ENCODE measurements at places on chromosomes 6 and 20.

- no peak for DNase-seq
Observed at GRCh38 chr6:157374889-157375443, 6.0 kb upstream of the ZDHHC14 start.

DNA sequence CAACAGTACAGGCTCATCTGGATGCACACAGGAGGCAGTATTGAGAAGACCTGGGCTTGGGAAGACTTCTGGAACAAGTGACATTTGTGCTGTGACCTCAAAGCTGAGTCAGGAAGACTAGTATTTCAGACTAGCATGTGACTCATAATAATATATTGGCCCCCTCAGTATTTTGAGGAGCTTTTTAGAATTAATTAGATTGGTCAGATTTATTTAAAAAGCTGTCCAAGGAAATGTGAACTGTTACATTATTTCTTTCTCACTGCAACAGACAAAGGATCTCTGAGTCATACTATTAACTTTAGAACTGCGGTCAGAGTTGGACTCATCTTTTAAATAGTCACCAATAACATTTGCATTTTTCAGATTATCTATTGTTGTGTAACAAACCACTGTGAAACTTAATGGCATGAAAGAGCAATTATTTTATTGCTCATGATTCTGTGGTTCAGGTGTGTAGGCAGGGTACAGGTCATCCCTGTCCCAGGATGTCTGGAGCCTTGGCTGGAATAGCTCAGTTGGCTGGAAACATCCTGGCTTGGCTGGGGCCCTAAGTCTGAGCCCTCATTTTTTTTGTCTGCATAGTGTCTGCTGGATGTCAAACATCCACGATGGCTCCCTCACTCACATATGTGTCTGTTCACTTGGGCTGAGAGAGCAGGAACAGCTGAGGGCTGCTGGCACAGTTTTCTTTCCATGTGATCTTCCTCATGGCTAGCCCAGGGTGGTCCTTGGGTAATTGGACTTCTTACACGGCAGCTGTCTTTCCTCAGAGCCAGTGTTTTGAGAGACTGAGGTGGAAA is 46.9 kb downstream of the MAP3K4 start:
- no peak for DNase-seq

GRCh38 chr6:51049288-51049982 is 230.8 kb downstream of the TFAP2B start:
- no peak for DNase-seq

DNA sequence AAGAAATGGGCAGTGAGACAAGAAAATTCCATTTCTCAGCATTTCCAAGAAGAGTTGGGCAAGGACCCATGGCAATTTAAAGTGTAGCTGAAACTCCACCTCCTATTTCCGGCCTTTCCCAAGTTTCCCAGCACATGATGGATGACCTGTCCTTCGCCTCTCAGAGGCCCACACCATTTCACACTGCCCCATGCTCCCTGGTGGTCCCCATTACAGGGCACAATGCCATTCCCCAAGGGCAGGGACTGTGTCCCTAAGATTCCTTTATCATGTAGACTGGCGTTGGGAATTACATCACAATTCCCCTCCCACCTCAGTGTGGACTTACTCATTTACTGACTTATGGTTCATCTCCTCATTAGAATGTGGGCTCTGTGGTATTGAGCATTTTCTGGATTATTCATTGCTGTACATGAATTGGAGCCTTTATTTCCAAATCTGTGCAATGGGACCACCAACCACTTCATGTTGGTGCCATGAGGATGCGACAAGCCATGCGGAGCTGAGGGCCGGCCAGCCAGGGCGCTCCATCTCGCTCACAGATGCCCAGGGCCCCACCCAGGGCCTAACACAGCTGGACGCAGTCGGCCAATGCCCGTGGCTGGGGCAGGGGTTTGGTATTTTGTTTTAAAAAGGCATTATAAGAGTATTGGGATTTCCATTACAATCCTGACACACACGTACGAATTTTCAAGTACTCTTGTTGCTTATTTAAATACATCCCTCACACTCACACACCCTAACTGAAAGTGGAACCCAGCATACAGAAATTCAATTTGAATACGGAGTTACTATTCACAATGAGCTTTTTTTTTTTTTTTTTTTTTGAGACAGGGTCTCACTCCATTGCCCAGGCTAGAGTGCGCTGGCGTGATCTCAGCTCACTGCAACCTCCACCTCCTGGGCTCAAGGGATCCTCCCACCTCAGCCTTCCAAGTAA is 5.4 kb downstream of the ACSS1 start:
- no peak for DNase-seq

DNA sequence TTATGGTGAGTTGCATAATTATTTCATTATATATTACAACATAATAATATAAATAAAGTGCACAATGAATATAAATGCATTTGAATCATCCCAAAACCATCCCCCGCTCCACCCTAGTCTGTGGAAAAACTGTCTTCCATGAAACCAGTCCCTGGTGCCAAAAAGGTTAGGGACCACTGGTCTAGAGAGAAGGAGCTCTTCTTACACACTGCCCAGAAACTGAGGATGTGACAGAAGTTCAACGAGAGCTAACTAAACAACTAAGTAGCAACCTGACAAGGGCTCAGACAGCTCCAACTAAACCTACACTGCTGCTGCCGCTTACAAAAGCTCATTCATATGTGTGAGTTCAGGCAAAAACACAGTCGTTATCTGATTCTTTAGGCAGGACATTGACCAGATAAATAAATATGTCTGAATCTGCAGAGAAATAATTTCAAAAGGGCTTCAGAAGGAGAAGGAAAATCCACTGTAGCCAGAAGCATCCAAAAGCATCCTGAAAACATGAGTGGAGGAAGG is 125.9 kb downstream of the ATXN1 start:
- DNase-seq, result no peak

DNA sequence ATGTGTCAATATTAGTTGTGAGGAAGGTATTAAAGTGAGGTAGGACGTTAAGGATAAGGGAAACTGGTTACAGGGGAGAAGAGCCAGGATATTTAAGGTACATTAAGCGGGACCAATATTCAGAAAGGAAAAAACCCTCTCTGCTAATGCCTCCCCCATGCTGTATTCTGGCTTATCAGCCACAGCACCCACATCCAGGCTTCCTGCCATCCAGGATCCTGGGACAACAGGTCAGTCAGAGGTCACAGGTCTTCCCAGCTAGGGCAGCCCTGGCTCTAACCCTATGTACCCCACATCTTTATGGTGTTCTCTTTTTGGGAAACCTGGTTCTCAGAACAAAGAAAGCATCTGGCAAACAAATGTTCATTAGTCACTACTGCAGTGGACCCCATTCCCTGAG is 5.3 kb downstream of the DDRGK1 start:
- DNase-seq, result no peak

DNA sequence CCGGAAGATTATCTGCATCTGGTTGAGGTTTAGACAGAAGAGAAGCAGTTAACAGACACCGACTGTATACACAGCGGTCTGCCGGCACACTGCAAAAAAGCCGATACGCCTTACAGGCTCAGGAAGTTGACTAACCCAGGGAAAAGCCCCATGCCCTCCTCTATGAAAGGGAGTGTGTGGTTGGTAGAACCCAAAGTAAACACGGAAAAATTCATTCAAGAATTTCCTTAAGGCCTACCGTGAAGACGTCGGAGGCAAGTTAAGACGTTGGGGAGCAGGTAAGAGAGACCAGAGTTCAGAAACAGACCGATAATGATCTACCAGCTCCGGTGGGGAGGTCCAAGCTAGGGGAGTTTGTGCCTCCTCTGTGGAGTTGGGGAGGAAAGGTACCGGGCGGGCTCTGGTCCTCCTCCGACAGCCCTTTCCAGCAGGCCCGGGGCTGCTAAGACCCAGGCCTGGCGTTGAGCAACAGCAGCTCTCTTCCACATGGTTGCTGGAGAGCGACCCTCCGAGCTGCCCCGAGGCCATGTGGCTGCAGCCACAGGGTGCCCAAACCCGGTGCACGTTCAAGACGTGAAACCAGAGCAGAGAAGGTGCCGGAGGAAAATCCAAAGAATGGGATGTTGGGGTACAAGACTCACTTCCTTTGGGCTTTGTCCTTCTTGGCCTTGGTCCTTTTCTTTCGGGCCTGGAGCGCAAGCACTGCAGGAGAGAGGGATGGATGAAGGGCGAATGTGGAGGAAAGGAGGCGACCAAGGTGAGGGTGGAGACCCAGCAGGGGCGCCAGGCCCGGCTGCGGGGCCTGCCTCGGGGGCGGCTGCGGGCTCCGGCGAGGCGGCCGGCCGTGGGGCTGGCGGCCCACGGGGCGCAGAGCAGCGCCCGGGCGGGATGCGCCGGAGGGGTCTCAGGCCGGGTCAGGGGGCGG is 809 bp downstream of the SRPK1 start:
- peak; percentile 21 for DNase-seq

- no peak for DNase-seq
Observed at GRCh38 chr6:137494988-137495702, 951 bp upstream of the OLIG3 start.

DNA sequence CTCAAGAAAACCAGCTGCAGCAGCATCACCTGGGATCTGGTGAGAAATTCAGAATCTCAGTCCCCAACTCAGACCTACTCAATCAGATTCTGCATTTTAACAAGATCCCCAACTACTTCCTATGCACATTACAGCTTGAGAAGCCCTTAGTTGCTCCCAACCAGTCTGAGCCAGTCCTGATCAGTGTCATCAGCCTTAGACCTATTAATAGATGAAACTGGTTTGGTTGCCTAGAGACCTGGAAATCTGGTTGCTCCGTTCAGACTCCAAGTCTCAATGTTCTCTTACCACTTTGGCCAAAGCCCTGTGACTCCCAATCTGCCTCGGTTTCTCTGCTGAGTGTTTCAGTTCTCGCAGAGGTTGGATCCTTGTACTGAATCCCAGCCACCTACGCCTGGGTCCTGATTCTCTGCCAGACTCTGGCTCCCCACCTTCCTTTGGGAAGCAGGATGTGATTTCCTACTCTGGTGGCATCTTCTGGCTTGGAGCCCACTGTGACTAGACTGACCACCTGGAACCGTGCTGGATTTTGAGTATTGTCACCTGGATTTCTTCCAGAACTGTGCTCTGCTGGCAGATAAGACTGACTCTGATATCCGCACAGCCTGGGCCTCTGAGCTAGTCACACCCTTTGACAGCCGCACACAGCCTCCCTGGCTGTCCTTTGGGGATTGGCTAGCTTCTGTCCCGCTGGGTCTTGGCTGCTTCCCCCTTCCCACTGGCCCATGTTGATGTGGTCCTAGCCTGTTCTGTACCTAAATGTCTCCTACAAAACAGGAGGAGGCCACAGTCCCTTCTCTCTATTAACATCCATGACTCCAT is 20.3 kb upstream of the ATXN1 start:
- DNase-seq, result no peak

DNA sequence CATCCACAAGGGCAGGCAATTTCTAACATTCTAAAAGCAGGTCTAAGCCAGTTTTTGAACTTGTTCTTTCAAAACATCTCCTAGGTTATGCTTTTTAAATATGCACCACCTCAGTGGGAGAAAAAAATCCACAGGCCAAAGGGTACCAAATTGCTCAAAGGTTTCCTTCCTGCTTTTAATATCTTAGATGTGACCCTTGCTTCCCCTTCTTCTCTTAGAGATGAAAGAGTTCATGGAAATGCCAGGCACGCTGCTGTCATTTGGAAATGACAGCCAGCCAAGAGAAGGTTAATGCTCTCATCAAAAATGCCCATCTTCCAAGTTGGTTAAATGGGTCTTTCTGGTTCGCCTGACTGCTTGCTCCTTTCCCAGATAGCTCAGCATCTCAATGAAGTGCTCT is 497.1 kb downstream of the CD83 start:
- no peak for DNase-seq

- DNase-seq, result no peak
Observed at GRCh38 chr20:19185083-19185482, 27.4 kb upstream of the SLC24A3 start.

- DNase-seq, result no peak
Observed at GRCh38 chr6:7895125-7895423, 15.5 kb downstream of the TXNDC5 start.

DNA sequence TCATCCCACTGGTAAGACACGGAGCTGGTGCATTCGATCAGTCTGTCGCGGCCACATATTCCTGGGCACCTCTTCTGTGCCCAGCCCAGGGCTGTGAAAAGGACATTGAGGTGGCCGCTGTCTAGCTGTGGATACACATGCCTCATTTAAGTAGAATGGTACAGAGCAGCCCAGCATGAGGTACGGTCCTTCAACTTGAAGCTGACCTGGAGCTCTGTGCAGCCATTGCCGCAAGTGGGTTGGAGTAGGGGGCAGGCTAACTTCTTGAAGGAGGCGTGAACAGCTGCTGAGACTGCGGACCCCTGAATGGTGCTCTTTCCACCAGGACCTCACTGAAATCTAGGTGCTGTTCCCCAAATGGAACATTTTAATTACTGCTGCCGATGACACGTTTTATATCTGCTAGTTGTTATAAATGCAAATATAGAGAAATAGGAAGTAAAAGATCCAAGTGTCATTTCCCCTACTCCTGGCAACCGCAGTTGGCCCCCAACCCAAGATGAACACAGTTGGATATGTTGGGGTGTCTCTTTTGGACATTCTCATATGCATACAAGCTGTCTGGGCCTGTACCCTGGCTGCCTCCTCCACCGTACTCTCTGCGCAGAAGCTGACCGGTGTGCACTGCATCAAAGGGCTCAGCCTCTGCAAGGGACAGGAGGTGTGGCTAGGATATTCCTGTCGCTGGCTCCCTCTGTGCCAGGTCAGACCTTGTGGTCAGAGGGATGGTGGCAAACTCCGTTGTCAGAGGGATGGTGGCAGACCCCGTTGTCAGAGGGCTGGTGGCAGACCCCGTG is 86.1 kb downstream of the CDC5L start:
- DNase-seq, result no peak

DNA sequence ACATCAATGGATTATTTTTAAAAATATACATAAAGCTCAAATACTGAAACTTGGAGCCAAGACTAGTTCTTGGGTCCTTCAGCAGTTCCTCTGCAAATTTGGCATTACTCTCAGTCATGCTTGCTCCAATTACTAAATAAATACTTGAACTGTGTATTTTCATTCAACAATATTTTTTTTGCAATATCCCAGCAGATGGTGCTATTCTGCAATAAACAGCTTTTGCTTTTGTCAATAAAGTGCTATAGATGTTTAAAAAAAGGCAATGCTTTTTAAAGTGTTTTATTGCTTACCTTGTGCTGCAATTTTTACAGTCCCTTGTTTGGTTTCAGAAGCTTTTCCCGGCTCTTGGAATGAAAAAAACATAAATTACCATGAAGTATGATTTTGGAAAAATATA is 243.4 kb downstream of the TRDN start:
- no peak for DNase-seq

- DNase-seq, result no peak
Observed at GRCh38 chr20:1807394-1807793, 87.8 kb upstream of the SIRPA start.
